Inflammatory macrophage treated with lipopolysaccharide for 4 hours (primary cell): ENCODE measurements at places on chromosomes 3 and 15.

GRCh38 chr3:128725547-128726022, 398 bp upstream of the RAB7A start:
- no peak for DNase-seq

- DNase-seq, result no peak
Observed at GRCh38 chr3:72696815-72697214, 151.4 kb downstream of the SHQ1 start.

GRCh38 chr15:70440416-70441138, 322.8 kb downstream of the UACA start:
- no peak for DNase-seq

- DNase-seq, result no peak
Observed at GRCh38 chr3:10770547-10770946, 45.5 kb upstream of the SLC6A11 start.

GRCh38 chr3:97763586-97764406, 762 bp upstream of the ARL6 start:
- no peak for DNase-seq

- DNase-seq, result no peak
Observed at GRCh38 chr15:45164914-45165313, 22.9 kb downstream of the SHF start.

GRCh38 chr15:41669701-41670100, 9.5 kb downstream of the MGA start:
- DNase-seq, result peak; percentile 36

GRCh38 chr3:54563501-54564200, 364.2 kb downstream of the LRTM1 start:
- DNase-seq, result no peak

GRCh38 chr3:37945807-37946530, 44.6 kb upstream of the VILL start:
- peak; percentile 41 for DNase-seq

- DNase-seq, result no peak
Observed at GRCh38 chr3:37620071-37620635, 241.5 kb upstream of the CTDSPL start.

DNA sequence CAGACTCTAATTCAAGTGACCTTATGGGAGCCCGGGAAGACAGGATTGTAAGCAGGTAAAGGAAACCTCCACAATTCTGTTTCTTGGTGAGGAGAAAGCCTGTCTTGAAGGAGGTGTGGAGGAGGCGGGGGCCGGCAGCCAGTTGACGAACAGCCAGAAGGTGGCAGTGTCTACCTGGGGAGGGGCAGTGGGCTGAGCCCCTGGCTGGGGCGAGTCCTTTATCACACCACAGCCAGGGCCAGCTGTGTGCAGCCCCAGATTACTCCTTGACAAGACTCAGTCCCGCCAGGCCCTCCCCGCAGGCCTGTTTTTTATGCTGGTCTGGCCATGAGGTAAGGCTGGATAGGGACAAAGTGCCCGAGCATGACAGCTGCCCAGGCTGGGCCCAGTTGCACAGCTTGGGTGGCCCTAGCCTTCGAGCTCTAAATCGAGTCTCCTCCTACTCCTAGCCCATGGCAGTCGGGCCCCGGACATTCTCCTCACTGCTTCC, 40.9 kb upstream of the IDH2 start:
- DNase-seq, result peak; percentile 39

- no peak for DNase-seq
Observed at GRCh38 chr3:101825904-101826445, 23.3 kb upstream of the NFKBIZ start.

DNA sequence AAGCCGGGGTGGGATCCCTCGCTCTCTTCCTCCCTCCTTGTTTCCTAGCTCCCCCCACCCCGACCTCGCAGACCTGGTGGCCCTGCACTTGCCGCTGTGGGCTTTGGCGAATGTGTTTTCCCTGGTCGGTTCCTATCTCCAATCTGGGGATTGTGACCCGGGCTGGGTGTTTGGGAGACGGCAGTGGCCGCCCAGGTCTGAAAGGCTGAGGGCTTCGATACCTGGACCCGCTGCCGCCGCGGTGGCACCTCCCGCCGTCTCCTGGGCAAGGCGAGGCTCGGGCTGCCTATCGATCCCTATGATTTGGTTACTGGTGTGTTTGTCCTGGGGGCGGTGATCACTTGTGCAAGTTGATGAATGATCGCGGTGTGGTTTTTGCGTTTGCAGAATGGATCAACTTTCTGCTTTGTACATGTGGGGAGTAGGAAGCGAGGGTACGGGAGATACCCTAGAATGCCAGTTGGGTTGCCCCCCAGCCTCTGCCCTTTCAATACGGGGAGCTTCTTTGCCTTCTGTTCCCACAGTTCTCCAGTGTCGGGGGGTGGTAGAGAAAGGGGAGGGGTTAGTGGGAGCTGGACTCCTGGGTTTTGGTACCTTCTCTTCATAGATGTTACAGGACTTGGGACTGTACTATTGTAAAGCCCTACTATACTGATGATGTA, 3.0 kb downstream of the BBX start:
- no peak for DNase-seq

DNA sequence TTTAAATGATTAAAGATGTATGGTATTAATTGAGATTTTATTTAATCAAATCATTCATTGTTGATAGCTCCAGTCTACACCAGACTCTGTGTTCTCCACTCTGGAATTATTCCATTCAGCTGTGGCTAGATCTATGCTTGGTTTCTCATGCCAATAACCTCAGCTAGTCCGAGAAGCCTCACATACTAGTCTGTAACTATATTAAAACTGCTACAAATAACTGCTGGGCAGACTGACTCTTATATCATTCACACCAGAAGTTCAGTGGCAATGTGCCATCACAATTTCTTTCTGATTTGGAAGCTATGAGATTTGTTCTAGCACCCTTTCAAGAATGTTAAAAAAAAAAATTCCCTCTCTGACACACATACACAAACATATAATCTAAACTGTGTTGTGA, 947.3 kb downstream of the ROBO1 start:
- DNase-seq, result no peak

DNA sequence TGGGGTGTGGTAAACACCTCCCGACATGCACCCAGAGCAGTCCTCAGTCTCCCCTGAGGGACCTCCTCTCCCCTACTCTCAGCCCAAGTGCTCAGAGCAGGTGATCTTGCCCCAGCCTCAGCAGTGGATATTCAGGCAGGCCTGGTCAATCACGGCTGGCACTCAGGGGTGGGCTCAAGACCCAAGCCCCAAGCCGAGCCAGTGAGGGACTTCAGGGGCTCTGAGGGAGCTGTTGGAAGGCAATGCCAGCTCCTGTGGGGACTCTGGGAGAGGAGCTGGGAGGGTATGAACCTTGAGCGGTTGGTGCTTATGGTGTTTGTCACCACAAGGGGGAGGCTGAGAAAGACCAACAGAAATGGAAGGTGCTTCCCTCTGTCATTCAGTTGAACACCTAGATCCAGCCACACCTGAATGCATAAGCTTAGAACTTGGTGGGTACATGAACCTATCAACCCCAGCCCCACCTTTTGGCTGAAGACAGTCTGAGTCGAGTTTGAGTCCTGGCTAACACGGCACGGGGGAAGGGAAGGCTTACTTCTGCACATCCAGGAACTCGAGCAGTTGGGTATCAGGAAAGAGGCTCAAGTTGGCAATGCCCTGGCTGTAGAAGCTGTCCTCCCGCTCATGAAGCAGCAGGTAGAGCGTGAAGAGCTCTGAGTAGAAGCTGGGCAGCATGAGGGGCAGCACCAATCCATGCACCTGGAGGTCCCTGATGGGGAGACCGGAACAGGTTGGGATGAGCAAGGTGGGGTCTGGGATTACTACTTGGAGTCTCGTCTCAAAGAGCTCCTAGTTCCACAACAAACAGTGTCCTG, 19.2 kb downstream of the ALS2CL start:
- no peak for DNase-seq
